ENCODE measurements at places on chromosomes 1 and 21.

DNA sequence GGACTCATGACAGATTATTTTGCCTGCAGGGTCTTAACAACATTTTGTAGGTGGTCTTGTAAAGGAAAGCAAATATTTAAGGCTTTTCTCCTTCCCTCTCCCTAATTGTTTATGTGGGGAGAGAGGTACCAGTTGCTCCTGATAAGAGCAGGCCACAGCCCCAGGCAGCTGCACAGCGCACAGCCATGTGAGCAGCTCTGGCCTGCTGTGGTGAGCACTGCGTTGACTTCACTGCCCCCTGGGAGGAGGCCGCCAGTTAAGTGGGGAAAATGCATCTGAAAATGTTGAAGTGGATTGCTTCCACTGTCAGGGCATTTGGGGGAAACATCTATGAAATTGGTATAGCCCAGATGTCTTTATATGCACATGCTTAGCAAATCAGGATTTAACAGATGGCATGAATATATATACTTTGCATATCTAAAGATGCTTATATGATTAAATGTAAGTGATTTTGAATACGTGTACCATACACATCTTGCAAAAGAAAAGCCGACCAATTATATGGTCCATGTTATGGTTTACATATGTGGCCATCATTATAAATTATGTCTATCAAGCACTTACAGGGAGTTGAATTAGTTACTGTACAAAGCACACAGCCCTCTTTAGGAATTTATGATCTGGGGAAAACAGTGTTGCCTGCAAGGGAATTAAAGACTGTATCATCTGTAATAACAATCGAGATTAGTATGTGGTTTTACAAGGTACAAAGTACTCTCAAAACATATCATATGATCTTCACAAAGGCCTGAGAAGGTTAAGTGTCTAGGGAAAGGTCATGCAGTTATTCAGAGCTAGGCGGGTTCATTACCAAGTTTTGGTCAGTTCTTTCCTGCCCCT lies 132.1 kb downstream of the RHOU start:
- no peak for DNase-seq

- no peak for DNase-seq
Measured at GRCh38 chr21:17513214-17514123, 626 bp downstream of the CXADR start.

DNA sequence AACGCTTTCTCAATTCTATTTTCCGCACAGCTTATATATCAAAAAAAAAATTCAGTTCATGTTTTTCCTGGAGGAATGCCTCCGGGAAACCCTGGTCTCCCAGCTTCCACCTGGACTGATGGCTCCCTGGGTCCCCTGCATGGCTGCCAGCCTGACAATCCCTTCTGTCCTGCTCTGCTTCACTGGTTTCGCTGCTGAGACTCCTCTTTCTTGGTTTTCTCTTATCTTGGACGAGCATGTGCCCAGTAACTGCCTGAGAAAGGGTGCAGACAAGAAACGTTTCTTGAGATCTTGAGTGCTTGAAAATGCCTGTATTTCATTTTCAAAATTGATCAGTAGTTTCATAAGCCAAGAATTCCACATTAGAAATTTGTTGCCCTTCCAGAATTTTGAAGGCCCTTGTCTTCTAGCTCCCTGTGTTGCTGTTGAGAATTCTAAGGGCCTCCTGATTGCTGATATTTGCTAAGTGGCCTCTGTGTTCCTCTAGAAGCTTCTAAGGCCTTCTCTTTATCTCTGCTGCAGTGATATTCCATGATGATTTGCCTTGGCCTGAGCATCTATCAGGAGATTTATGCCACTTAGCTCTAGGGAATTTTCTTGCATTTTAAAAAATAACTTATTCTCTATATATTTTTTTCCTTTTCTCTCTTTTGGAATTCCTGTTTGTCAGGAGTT lies 44.7 kb downstream of the ETS2 start:
- no peak for DNase-seq

- DNase-seq = no peak
Measured at GRCh38 chr1:41357451-41358101, 3.7 kb upstream of the FOXO6 start.

DNA sequence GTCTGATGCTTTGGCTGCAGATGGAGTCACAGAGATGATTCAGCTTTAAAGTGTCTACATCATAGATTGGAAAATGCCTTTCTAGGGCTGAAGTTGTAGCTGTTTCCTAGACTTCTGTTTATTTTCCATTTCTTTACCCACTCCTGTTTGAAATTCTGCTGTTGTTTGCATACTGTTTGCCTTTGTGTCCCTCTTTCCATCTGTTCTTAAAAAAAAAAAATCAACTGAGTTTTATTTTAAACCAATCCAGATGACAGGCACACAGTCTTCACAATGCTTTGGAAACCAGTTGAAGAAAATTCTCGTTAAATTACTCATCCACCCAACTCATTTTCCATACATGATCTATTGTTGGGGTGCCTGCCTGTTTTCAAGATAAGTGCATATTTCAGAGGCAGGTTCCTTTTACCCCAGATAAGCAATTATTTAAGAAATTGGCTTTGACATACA lies 245.9 kb downstream of the DISC1 start:
- no peak for DNase-seq

GRCh38 chr1:203051841-203052324 lies 25.6 kb downstream of the PPFIA4 start:
- DNase-seq = peak; percentile 8

GRCh38 chr1:178189814-178190213 lies 95.9 kb downstream of the RASAL2 start:
- DNase-seq = peak; percentile 57
